8988T (cell line): ENCODE measurements at places on chromosomes 6 and 20.

- no peak for DNase-seq
Observed at GRCh38 chr20:33482581-33482980, 7.3 kb upstream of the CBFA2T2 start.

DNA sequence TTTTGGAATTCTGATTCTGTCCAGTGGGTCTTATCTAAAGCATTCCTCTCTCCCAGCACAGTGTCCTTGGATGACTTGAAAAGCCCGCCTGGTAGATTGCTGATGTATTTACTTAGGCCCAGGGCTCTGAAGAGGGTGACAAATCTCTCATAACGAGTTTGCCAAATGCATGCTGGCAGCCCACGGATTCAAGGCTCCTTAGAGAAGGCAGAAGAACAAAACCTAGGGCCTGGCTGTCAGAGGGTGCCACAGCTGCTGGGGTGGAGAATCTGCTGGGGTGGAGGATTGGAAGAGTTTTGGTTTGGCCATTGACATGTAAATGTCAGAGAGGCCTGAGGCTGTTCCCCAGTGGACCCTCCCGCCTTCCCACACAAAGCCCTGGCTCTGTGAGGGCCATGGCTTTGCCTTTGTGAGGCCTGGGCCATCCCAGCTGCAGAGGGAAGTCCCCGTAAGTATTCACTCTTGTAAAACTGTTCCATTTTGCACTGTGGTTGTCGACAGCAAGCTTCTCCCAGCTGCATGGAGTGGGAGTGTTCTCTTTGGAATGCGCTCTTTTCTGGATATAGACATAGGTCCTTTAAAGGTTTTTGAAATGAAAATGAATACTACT is 50.3 kb downstream of the ANKRD6 start:
- DNase-seq: no peak

DNA sequence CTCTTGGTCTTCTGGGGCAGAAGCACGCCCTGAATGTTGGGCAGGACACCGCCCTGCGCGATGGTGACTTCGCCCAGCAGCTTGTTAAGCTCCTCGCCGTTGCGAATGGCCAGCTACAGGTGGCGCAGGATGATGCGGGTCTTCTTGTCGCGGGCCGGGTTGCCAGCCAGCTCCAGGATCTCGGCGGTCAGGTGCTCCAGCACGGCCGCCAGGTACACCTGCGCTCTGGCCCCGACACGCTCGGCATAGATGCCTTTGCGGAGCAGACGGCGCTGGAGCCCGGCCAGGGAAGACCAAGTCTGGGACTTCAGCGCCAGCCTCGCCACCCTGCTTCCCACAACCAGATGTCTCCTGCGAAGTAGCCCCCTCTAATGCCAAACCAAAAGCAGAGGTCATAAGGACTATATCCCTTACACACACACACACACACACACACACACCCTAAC is 8.0 kb upstream of the SLC17A3 start:
- no peak for DNase-seq

GRCh38 chr20:62971950-62972844 is 19.7 kb downstream of the SLC17A9 start:
- DNase-seq: peak; percentile 100

DNA sequence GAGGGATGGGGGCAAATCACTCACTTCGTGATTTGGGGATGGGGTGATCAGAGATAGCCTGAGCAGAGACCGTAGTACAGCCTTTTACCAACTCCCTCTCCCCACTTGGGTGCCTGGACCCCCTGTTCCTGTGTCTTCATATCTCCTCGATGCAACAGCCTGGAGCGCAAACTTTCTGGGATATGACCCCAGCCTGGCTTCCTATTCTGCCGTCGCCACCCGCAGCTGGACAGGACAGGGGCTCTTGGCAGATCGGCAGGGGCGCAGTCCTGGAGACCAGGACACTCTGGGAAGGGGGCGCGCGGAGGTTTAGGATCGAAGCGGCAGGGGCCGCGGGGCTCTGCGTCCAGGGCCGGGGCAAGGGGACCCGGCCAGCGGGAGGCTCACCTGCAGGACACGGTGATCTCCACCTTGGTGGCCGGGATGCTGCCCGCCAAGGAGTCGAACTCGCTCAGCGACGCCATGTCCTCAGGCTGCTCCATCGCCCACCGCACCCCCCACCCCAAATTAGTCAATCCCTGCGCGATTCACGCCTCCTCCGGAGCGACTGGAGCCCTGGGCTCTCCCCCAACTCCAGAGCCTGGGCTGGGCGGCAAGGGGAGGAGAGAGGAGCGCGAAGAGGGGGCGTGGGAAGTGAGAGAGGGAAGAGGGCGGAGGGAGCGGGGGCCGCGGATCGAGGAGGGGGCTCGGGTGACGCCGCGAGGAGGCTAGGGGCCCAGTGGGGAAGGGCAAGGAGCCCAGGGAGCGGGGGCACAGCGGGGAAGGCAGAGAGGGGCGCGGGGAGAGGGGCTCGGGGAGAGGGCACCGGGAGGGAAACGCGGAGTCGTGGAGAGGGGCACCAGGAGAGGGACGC is at the start of gene CPNE5:
Gene CPNE5 (minus strand): TSS at position 549 of the 853 bp plus-strand sequence. CDS start 67 bp downstream, at position 482.
- no peak for DNase-seq

DNA sequence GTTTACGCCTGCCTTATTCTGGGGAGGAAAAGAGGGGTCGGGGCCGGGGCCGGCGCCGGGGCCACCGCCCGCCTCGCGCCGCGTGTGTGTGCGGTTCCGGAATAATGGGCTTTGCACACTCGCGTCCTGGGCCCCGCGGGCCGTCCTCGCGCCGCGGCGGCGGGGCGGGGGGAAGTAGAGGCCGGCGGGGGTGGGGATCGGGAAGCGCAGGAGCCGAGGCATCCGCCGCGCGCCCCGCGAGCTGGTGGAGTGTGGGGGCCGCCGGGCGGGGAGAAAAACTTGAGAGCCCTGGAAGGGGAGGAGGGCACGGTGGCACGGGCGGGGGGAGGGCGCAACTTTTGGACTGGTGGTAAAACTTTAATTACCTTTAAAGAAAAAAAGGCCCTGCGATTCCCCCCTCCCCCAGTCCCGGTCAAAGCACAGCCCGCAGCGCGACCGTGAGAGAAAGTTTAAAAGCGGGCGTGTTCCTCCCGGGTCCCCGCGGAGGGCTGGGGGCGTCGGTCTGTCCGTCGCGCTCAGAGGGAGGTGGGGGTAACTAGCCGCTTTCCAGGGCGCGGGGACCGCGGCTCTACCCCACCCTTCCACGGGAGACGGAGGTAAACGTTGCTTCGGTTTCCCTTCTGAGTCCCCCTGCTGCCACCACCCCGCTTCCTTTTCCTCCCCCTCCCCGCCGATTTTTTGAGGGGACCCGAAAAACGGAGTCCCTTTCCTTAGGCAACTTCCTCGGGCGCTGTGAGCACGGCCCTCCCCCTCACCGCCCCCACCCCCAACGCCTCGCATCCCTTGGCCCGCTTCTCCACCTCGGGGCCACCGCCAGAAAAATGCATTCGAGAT is 1.9 kb downstream of the L3MBTL3 start:
- DNase-seq: peak; percentile 36

- no peak for DNase-seq
Observed at GRCh38 chr6:93675856-93676417, 256.6 kb upstream of the EPHA7 start.

DNA sequence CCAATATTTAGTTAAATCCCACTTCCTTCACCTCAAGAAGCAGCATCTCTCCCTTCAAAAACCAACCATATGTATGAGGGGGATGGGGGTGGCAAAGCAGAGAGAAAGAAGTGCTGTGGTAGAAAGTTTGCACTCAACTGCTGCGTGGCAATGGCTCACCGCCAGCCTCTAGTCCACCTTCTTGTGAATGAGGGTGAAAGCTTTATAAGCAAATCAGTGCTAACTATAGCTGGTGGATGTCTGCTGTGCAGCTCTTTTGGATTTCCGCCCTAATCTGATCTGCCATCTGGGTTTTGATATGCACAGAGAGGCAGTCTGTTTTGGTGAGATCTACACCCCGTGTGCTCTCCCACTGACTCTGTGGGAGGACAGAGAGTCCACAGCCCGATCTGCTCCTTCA is 281.2 kb upstream of the SUPT3H start:
- no peak for DNase-seq

DNA sequence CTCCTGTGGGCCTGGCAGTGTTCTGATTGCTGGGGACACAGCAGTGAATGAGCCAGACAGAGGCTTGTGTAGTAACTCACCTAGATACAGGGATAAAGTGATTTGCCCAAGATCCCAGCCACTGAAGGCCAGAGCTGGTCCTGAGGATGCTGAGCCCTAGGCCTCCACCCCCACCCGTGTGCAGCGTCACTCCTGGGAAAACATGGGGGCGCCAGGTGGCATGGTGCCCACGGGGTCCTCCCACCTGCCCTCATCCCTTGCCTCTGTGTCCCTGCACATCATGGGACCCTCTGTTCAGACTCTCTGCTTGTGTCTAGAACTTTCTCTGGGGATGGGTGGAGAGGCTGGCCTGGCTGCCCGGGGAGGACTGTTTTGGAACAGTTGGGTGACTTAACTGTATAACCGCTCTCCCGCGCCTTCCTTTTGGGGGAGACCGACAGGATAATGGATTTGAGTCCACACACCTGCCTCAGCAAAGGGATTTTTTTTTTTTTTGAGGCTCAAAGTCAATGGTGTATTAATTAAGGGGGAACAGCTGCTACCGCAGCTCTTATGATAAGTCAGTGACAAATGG is 19.6 kb downstream of the LEMD2 start:
- no peak for DNase-seq

DNA sequence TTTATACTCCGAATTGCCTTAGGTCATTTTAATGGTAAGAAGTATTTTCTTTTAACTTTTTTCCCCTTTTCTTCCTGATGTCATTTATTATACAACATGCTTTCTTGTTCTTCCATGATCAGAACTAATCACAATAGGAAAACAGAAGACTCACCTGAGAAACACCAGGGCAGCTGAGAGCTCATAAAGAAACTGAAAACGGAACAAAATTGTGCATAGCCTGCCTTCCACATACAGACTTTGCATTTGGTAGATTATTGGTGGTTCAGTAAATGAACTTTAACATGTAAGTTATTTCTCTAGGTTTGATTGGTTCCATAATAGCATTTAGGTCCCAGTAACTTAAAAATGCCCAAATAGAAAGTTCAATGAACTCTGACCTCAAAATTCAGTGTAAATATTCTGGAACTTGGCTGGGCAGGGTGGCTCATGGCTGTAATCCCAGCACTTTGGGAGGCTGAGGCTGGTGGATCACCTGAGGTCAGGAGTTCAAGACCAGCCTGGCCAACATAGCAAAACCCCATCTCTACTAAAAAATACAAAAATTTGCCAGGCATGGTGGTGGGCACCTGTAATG is 161.1 kb upstream of the DTNBP1 start:
- DNase-seq: no peak

DNA sequence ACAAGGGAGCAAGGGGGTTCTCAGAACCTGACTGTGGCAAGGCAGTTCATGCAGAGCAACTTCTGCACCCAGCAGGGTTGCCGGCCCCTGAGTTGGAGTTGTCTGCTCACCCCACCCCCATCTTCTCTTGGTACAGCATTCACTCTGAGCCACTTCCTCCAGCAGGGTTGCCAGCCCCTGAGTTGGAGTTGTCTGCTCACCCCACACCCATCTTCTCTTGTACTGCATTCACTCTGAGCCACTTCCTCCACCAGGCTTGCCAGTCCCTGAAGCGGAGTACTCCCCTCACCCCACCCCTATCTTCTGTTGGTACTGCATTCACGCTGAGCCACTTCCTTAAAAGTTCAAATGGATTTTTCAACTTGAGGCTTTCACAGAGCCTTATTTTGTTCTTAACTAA is 79.7 kb upstream of the SYNDIG1 start:
- DNase-seq: no peak

DNA sequence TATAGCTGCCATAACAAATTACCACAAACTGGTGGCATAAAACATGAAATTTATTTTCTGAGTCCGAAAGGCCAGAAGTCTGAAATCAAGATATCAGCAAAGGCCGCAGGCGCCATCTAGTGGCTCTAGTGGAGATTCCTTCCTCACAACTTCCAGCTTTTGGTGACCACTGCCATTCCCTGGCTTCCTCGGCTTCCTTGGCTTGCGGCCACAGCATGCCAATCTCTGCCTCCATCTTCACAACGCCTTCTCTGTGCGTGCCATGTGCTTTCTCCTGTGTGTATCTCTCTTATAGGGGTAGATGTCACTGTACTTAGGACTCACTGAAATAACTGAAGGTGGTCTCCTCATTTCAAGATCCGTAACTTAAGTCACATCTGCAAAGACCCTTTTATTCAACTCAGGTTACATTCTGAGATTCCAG is 5.4 kb upstream of the PLAGL1 start:
- peak; percentile 40 for DNase-seq

GRCh38 chr6:20021795-20022194 is 184.6 kb downstream of the ID4 start:
- DNase-seq: no peak

- DNase-seq: no peak
Observed at GRCh38 chr6:116385459-116385802, 14.7 kb downstream of the DSE start.

- no peak for DNase-seq
Observed at GRCh38 chr6:25477006-25477590, 174.9 kb upstream of the SCGN start.

- DNase-seq: no peak
Observed at GRCh38 chr20:18287546-18287914, 797 bp upstream of the ZNF133 start.

- DNase-seq: no peak
Observed at GRCh38 chr6:51684603-51685002, 402.8 kb downstream of the PKHD1 start.

DNA sequence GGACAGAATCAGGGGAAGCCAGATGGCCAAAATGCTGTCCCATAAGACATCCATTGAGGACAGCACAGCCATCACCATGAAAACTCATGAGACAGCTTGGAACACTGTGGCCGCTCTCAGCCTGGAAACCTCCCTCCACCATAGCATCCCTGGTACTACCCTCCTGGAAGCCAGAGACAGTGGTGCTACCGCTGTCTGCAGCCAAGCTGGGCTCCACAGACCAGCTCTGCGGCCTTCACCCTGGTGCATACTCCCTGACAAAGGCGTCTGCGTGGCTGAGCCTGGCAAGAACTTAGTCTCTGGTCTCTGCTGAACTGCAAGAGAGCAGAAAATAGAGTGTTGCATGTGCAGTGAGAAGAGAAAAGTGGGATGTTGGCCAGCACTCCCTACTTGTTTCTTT is 558.0 kb downstream of the C6orf118 start:
- no peak for DNase-seq

- no peak for DNase-seq
Observed at GRCh38 chr20:63932606-63933160, 23.5 kb downstream of the UCKL1 start.

DNA sequence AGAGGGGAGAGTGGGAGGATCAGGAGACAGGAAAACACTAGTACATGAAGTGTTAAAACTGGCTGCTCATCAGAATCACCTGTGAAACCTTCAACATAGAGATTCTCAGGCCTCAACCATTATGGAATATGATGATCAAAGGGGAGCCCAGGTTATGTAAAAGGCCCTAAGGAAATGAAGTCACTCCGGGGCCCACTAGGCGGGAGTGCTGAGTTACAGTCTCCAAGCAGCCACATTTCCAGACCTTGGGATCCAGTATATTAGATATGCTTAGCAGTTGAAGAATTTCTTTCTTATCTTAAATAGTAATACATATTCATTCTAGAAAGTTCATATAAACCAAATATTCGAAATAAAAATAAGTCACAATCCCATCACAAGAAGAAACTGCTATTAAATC is 476.3 kb downstream of the PRKN start:
- DNase-seq: no peak

GRCh38 chr6:139240161-139241010 is 51.4 kb downstream of the TXLNB start:
- DNase-seq: no peak
